Effector CD8-positive, alpha-beta T cell (primary cell): ENCODE measurements at places on chromosomes 12 and 14.

GRCh38 chr12:32155961-32156529 lies 49.4 kb downstream of the BICD1 start:
- no peak for DNase-seq

DNA sequence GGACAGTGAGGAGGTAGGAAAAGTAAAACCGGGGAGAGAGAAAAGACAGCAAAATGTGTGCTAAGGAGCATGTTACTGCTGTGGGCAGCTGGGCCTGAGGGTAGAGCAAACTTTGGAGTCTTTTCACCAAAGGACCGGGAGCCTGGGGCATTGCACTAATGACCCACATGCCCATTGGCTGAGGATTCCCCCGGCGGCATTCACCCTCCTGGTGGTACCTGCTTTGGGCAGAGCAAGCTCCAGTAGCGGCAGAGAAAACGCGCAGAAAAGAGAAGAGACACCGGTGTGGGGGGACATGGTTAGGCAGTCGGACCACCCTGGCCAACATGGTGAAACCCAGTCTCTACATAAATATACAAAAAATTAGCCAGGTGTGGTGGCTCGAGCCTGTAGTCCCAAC lies 83.4 kb upstream of the ESRRB start:
- DNase-seq, result no peak

GRCh38 chr12:1741154-1741949 lies 50.5 kb downstream of the ADIPOR2 start:
- DNase-seq, result no peak

DNA sequence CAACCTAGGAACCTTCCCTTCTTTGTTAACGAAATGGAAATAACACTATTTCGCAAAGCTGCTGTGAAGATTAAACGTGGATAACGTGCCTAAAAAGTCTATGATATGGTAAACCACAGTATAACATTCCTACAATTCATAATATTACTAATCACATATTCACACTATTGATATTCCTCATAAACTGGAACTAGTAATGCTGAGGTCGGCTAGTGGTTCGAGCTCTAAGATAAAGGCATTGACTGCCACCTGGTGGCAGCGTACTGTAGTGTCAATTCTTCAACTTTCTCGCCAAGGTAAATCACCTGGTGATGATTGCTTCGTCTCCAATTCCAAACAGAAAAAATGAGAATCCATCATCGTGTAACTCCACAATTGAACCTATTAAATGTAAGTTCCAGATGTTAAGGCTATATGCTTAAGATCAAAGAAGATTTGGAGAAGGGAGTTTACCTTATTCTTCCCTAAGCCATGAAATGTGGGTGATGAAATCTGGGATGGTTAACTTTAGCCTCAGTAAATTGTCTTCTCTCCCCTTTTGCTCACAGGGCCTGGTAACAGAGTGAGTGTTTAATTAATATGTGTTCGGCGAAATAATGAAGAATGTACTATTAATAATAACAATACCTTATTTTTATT lies 197.5 kb upstream of the TMEM132C start:
- no peak for DNase-seq

DNA sequence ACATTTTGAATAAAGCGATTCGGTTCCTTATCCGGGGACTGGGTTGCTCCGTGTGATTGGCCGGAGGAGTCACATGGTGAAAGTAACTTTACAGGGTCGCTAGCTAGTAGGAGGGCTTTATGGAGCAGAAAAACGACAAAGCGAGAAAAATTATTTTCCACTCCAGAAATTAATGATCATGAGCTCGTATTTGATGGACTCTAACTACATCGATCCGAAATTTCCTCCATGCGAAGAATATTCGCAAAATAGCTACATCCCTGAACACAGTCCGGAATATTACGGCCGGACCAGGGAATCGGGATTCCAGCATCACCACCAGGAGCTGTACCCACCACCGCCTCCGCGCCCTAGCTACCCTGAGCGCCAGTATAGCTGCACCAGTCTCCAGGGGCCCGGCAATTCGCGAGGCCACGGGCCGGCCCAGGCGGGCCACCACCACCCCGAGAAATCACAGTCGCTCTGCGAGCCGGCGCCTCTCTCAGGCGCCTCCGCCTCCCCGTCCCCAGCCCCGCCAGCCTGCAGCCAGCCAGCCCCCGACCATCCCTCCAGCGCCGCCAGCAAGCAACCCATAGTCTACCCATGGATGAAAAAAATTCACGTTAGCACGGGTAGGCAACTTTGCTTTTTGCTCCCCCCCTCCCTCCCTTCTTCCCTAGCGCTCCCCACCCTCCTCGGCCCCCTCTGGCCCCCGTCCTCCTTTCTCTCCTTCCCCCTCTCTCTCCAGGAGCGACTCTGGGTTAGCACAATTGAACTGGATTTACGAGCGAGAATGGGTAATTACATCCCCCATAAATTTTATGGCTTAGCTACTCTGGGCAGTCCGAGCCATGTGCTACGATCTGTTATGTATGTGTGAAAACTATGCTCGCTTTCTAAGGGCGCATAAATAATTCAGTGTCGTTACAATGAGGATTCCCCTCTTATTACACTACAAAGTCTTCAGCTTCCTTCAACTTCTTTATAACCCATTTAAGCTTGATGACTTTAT lies at the start of gene HOXC4:
Gene HOXC4, plus strand, starts transcription at position 85 of the 991 bp plus-strand sequence. Its CDS starts 88 bp downstream, at position 173.
- DNase-seq, result peak; percentile 17
